Activated CD4-positive, alpha-beta T cell treated with anti-CD3 and anti-CD28 coated beads, Interleukin-2, amount 10 ng/mL, durations not matched to agents 7 days and 5 days (primary cell): ENCODE measurements at places on chromosomes 3 and 15. TPM values are rescaled to one million over a fixed set of nuclear protein-coding genes. Genes with fewer than 3 reads are reported as not detected.

The TRAT1 gene
- 126 TPM for total RNA-seq

GRCh38 chr3:146161663-146162002 is 649 bp upstream of the PLOD2 start:
- H3K36me3 ChIP-seq, result no peaks in the 10 kb centered on the region
- no peak for DNase-seq
- H3K27me3 ChIP-seq, result peaks cover 62% of the 10 kb centered on the region
- no peak overlapping the region for H3K27ac ChIP-seq
- H3K4me3 ChIP-seq, result peak overlapping the region; percentile 31

DNA sequence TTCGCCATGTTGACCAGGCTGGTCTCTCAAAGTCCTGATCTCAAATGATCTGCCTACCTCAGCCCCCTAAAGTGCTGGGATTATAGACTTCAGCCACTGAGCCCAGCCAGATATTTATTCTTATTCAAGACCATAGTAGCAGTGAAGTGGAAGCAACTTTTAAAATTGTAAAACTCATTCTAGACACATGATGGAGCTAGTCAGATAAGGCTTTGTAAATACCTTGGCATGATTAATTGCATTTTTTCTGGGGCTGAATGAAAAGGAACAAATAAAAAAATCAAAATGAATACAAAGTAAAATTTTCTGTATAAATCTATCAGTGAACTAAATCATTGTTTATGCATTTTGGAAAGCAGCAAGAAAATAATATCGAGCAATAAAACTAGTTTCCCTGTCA is 4.1 kb upstream of the MYO1E start:
- no peak overlapping the region for H3K4me3 ChIP-seq
- H3K27ac ChIP-seq, result no peak overlapping the region
- DNase-seq, result no peak
- H3K36me3 ChIP-seq, result no peaks in the 10 kb centered on the region

The SLC27A2 gene
- 9.9 TPM for total RNA-seq

DNA sequence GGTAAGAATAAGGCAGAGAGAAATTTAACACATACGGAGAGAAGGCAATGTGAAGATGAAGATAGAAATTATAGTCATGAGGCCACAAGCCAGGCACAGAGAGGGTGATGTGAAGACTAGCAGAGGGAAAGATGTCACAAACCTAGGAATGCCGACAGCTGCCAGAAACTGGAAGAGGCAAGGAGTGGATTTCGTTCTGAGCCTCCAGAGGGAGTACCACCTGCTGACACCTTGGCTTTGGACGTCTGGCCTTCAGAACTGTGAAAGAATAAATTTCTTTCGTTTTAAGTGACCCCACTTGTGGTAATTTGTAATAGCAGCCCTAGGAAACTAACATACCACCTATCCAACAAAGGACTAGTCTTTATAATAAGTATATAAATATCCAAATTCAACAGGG is 5.0 kb upstream of the SGO1 start:
- H3K27me3 ChIP-seq, result no peaks in the 10 kb centered on the region
- no peak for DNase-seq
- peaks cover 4% of the 10 kb centered on the region for H3K4me1 ChIP-seq
- no peak overlapping the region for H3K27ac ChIP-seq
- no peak overlapping the region for H3K4me3 ChIP-seq
